ENCODE measurements at places on chromosomes 2 and 18.
A peak's percentile ranks its signal among the peaks of the same experiment; 100 is the strongest.

- DNase-seq: no peak
Observed at GRCh38 chr2:223860809-223861738, 23.7 kb upstream of the AP1S3 start.

DNA sequence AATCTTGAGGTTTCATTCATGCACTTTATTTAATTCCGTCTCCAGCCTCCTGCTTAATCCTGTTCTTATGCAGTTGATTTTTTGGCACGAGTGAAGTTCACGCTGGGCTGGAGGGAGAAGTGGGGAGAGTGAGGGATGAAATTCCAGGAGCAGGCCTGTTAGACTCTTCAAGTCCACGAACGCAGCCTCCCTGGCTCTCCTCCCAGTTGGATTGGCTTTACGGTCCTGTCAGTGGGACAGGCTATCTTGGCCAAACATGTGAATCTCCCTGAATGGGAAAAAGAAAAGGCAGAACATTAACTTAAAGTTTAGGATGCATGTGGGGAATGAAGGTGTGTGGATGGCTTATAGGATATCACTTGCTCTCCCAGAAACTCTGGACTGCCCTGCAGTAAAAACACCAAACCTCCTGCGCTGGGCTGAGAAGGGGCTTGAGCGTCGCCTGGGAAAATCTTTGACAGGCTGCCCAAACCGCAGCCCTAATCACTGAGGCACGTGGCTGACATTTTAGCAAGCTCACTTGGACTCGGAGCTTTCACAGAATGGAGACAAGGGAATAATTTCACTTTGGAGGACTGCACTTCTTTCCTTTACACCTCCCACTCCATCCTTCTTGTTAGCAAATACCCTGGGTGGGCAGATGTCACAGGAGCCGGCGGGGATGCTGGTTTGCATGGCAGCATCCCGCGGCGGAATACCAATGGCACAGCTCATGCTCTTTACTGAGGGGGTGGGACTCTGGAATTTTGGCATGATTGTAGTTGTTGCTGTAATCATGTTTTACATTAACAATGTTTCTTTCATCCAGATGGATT, 93.9 kb downstream of the ACKR3 start:
- DNase-seq: no peak

DNA sequence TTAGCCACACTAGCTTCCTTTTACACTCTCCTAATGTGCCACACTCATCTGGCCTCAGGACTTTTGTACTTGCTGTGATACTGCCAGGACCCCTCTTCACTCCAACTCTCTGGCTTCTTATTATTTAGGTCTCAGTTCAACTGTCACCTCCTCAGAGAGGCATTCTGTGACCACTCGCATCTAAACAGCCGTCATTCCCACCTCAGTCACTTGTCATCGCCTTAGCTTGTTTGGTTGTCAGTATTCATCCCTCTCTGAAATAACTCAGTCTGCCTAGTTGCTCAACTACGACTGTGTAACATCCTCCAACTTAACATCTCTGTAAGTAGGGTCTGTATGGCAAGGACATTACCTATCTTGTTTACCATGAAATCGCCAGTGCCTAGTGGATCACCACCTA, 27.2 kb downstream of the MGAT4A start:
- no peak for DNase-seq

DNA sequence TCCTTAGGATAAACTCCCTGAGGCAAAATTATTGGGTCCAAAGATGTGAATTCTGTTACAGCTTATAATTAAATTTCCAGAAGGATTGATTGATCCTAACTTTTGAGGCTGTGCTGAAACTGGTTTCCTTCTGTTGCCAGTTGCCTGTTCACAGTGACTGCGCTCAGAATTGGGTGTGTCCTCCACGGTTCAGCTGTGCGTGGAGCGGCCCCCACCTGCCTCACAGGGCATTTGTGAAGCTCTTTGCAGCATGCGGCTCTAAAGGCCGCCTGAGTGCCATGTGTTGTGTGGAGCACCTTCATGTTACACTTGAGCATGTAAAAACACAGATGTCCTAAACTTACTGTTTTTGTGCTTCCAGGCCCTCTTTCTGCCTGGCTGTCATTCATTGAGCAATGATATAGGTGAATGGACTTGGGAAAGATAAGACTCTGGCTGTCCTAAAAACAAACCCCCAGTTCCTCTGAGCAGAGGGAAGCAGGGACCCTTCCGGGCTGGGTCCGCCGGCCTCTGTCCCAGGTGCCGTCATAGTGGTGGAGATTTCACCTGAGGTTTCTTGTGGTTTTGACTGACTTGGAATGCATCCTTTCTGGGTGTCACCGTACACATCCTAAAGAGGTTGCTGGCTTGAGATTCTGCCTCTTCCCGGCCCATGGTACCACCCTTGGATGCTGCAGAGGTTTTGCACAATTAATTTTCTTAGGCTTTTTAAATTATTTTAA, 173.6 kb downstream of the LDLRAD4 start:
- no peak for DNase-seq

- DNase-seq: no peak
Observed at GRCh38 chr2:150802635-150803034, 315.2 kb upstream of the RND3 start.

- peak; percentile 41 for DNase-seq
Observed at GRCh38 chr2:42101206-42102023, 53.6 kb downstream of the PKDCC start.

DNA sequence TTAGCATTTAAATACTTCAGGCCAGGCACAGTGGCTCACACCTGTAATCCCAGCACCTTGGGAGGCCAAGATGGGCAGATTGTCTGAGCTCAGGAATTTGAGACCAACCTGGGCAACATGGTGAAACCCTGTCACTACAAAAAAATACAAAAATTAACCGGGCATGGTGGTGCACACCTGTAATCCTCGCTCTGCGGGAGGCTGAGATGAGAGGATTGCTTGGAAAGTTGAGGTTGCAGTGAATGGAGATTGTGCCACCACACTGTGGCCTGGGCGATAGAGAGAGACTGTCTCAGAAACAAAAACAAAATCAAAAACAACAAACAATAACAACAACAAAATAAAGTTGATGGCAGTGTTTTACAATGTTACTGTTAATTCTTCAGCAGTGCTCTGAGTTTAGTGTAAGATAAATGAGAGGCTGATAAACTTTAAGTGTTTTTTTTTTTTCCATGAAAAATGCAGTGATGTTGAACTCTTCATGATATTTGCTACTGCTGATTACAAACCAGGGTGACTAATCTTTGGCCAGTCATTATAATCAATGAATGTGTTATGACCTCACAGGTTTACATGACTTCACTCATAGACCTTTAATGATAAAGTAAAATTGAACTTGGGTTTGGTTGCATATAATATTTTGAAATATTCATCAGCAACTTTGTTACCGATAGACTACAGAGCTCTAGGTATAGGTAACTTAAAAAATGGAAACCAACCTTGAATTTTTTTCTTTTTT, 2.5 kb downstream of the ITGAV start:
- no peak for DNase-seq

DNA sequence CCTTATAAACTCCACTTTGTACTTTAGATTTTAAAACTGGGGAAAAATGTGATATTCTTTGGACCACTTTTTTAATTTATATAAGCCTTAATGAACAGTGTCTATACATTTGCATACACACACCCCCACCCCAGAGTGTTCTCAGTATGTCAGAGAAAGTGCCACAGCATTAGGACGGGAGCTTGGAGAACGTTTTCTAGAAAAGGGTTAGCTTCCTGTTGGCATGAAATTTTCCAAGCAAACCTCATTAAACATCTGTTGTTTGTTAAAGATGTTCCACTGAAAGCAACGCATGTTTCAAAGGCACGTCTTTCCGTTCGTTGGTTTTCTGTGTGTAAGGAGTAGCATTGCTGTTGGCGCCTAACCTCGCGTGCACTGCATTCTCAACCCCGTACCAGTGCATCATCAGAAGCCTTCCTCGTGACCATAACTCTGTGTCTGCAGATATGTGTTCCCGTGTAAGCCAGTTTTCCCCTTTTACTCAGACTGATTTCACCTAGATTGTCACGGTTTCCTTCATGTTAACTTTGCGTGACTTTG, 228.5 kb downstream of the ALPK2 start:
- no peak for DNase-seq

GRCh38 chr18:55650363-55650870, 62.4 kb upstream of the TCF4 start:
- no peak for DNase-seq

DNA sequence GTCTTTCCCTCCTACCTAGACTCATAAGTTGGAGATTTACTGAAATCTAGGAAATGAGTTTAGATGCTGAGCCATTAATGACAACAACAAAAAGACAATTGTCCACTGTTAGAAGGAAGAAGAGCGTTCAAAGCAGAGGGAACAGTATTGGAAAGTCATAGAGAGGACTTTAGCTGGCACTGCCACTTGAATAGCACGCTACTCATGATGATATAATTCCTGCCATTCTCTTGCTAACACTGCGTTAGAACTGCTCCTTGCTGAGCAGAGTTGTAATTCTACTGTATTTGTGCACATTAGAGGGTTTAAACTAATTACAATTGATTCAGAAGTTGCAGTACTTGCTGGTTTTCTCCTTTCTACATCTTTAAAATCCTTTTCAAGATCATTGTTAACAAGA, 9.0 kb upstream of the AFTPH start:
- DNase-seq: no peak

- no peak for DNase-seq
Observed at GRCh38 chr2:15449556-15450236, 111.4 kb downstream of the NBAS start.

DNA sequence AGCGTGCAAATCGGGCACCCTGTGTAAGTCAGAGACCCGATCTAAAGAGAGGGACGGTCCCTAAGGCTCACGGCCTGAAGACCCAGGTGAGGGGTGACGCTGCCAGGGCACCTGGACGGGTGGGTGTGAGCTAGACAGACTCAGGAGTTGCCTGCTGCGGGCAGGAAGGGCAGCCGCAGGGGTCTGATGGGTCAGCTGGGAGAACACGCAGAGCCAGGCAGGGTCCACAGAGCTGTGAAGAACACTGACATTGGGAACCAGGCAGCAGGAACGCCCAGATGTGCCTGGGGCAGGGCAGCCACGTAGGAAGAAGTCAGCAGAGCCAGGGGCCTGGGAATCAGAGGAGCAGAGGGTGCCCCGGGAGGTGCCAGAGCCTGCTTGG, 25.9 kb downstream of the HDAC4 start:
- DNase-seq: no peak

- DNase-seq: no peak
Observed at GRCh38 chr18:6255116-6255705, 159.5 kb downstream of the L3MBTL4 start.

- DNase-seq: no peak
Observed at GRCh38 chr2:3838348-3838747, 135.0 kb downstream of the DCDC2C start.

DNA sequence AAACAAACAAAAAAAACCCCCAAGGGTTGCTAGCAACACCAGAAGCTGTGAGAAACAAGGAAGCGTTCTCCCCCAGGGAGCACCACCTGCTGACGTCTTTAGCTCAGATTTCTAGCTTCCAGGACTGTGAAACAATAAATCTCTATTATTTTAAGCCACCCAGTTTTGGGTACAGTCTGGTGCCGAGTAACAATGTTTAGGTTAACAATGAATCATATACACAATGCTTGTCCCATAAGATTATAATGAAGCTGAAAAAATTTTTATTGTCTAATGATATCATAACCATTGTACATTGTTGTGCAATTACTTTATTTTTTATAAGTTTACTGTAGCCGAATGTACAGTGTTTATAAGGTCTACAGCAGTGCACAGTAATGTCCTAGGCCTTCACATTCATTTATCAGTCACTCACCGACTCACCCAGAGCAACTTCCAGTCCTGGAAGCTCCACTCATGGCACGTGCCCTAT, 72.1 kb upstream of the CAB39 start:
- DNase-seq: no peak

DNA sequence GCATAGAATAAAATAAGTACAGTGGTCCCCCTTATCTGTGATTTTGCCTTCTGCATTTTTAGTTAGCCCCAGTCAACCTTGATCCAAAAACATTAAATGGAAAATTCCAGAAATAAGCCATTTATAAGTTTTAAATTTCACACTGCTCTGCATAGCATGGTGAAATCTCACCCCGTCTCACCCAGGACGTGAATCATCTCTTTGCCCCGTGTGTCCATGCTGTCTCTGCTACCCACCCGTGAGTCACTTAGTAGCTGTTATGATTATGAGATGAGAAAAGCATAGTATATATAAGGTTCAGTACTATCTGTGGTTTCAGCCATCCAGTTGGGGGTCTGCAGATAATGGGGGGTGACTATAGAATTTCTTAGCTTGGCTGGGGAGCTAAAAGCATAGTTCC, 67.3 kb downstream of the RHBDD1 start:
- DNase-seq: no peak

DNA sequence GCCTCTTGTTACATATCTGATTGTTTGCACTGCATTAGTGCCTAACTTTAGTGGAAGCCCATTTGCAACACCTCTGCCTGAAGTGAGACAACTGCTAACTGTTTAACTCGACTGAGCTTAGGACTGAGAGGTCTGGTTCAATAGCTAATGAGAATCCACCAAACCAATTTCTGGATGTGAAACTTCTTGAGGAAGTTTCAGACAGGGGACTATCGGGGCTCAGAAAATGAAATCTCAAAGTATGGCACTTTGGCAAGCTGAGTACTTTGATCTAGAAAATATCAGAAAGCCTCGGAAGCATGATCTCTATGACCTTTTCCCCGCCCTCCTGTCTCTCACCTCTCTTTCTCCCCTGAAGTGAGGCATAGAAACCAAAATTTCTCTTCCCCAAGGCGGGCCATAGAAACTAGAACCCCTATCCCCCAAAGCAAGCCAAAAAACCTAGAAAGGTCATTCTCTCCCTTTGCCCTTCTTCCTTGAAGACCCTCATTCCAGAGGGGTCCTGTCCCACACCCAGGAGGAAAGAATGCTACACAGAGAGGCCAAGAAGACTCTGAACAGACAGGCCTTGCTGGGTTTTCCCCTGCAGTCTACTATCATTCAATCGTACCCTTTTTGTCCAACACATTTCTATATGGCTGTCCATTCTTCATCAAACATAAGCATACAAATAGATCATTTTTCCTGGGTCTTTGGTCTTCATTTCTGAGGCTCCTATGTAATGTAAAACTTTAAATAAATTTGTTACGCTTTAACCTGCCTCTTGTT, 69.6 kb upstream of the CREB1 start:
- DNase-seq: no peak

- DNase-seq: no peak
Observed at GRCh38 chr2:59754011-59754735, 799.3 kb downstream of the BCL11A start.

DNA sequence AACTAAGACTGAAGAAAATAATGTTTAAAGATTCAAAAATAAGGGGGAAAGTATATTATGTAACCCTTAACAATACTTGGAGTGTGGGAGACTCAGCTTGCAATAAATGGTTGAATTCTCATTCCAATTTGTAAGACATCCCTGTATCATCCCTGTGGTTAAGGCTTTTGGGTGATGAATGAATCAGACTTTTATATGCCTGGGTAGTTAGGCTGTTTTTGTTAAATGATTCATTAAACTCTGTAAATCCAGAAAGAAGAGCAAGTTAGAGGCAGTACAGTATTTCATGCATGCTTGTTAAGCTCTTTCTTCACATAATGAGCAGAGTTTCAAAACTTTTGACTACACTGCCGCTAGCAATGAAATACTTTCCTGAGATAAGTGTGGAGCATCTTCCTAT, 948.8 kb downstream of the SOCS6 start:
- no peak for DNase-seq

Measured in activated CD8-positive, alpha-beta memory T cell treated with anti-CD3 and anti-CD28 coated beads for 48 hours (primary cell).